ENCODE measurements at places on chromosomes 5 and 9. TPM values are rescaled to one million over a fixed set of nuclear protein-coding genes. Genes with fewer than 3 reads are reported as not detected.
A peak's percentile ranks its signal among the peaks of the same experiment; 100 is the strongest.

- DNase-seq = peak; percentile 81
Measured at GRCh38 chr5:14871214-14872069, at the start of gene ANKH. TSS of gene ANKH (minus strand) at chr5:14871778. CDS start at chr5:14871447, 331 bp downstream.

DNA sequence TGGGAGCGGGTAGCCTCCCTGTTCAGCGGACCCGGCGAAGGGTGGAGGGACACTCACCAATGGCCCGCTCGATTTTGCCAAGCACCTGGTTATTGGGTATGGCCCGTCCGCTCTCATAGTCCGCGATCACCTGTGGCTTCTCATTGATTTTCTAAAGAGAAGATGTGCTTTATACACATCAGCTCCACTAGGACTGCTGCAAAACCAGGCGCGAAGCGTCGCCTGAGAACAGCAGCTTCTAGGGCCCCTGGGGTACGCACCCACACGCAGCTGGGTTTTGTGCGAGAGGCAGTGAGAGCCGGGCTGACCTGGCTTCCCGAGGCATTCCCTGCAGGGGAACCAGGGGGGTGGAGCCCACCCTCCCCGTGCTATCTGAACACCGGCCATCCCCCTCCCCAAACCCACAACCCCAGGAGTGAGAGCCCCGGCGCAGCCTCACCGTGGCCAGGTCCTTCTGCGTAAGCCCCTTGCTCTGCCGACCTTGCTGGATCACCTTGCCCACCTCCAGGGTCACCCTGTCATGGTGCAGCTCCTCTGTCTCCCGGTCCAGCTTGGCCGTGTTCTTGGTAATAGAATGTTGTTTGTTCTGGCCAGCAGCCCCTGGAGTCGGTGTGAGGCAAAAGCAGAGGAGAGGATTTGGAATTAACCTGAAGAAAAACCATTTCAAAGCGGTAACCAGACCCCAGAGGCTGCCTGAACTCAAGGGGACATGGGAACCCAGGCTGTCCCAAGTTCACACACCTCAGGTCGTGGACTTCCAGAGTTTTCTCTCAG is 3.1 kb downstream of the EDF1 start:
- DNase-seq = no peak

GRCh38 chr9:79184831-79185230 is 386.9 kb upstream of the TLE4 start:
- no peak for DNase-seq

- no peak for DNase-seq
Measured at GRCh38 chr9:133359399-133360175, 3.2 kb downstream of the SURF2 start.

DNA sequence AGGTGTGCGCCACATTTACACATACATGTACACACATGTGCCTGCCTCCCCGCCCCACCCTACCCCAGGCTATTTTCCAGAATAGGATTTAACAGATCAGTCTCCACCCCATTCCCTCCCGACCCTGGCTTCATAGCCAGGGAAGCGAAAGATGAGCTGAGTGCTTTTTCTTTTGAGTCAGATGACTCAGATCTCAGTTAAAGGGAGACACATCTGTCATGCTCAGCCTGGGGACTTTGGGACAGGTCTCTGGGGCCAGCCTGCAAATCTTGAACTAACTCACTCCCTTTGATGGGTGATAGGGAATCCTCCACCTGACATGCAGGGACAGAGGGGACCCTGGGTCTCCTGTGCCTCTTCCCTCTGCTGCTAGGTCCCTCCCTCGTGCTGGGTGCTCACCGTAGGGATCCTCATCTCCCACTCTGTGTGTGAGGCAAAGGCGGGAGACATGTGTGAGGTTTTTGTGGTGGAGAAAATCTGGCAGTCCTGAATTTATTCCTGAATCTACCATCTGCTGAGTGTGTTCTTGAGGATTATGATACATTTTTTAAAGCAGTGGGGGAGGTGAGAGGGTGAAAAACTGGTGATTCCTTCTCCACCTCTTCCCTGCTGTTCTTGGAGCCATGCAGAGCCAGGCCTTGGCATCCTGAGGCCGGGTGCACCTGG is 37.7 kb downstream of the NEUROG1 start:
- DNase-seq = no peak

DNA sequence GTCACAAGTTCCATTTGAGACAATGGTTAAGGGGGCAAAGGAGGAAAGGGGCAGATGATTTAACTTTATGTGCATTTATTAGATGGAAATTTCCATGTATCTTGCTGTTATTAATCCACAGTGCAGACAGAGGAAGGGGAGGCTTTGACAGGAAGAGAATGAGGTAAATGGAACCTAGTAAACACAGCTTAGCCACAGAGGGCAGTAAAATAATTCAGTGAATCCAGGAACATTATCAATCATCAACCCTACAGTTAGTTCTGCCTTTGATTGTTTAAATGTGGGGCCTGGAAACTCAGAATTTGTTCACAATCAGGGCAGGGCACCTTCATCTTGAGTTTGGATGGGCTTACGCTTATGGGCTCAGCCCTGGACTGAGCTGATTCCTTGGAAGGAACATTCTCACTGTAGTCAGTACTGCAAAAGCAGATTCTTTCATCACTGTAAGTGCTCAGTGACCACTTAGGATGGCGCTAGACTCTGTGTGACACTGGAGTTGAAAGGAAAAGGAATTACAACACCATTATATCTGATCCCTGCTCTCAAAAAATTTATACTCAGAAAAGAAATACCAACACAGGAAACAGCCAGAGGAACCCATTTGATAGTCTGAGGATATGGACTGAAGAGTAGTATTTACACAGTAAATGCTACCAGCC is 169.5 kb downstream of the PIK3R1 start:
- DNase-seq = no peak

DNA sequence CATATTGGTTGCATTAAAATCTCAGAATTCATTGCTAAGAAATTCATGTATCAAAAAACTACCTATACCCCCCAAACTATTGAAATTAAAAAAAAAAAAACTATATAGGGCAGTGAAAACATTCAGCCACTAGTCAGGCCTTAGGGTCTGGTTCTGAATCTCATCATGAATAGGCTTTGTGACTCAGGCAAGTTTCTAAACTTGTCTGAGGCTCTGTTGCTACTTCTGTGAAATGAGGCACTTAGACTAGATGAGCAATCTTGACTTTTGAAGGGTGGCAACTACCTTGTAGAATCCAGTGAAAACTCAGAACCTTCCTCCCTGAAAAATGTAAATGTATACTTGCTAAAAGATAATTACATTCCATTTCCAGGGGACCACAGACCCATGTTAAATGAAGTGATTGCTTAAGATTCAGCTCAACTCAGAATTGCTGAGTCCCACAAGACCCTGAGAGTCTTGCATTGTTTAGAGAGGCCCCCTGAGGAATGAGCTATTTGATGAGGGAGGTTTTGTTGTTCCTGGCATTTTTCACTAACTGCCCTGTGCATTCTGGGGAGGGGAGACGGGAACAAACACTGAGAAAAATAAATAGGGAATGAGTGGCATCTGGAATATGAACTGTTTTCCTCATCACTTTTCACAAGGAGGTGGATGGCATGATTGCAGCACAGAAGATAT is 29.5 kb downstream of the RAI14 start:
- no peak for DNase-seq

GRCh38 chr9:113592876-113593575 is 129.5 kb downstream of the RGS3 start:
- no peak for DNase-seq

DNA sequence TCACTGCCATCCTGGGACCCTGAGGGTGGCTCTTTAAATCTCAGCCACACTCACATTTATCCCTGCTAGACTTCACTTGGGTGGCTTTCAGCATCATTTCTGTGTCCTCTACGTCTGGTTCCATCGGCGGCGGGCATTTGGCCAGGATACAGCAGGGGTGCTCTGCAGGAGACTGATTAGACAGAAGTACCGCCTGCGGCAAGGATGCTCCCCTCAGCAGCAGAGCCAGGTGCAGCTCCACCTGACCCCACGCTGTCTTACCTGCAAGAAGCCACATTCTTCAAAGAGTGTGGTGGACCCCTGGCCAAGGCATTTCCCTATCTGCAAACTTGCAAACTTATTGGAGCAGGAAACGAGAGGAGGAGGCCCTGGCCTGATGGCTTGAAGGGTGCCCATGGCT is 309.8 kb upstream of the IRX4 start:
- no peak for DNase-seq

- DNase-seq = no peak
Measured at GRCh38 chr9:128632066-128632465, 24.6 kb downstream of the DYNC2I2 start.

- no peak for DNase-seq
Measured at GRCh38 chr9:32524892-32525708, 896 bp downstream of the RIGI start.

DNA sequence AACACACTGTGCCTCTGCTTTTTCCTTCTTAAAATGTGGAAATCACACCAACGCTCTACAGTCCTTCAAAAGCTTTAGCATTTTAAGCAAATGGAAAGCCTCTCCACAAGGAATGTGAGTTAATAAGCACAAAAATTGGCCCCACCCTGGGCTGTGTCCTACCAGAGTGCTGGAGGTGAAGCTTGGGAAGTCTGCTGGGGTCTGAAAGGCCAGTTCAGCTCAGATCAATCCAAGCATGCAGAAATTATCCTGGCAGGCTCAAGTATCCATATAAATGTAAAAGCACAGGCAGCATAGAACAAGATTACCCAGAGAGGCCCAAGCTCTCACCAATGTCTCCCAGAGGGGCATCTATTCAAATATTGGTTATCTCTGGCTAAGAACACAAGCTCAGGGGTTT is 98.5 kb downstream of the ESM1 start:
- DNase-seq = no peak

DNA sequence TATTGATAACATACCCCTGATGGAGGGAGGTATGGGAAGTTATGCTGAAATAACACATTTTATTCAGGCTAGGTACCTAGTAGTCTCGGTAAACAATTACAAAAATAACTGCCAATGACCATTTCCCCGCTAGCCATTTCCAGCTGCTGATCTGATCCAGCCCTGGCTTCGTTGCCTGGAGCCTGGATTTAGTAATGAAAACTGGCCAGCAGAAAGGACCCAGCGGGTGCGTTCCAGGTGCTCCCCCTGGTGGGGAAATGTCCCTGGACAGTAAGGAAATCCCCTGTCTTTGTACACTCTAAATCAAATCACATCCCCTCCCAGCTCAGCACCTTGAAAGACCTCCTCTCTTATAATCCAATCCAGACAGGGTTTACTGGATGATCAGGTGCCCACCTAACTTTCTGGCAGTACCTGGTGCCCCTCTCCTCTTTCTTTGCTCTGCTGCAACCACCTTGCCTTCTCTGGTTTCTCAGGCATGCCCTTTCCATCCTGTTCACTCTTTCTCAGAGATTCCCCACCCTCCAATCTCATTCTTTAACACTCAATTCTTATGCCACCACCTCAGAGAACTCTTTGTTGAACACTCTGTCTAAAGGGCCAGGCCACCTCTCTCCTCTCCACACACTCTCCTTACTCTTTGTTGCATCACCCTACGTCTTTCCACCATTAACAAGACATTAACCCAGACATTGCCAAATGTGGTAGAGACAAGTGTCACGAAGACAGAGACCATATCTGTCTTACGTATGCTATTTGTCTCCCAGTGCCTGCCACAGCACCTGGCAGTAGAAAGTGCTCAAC is 50.1 kb upstream of the SMAD5 start:
- peak; percentile 20 for DNase-seq

GRCh38 chr9:130368631-130369103 is 76.1 kb upstream of the ASS1 start:
- no peak for DNase-seq

DNA sequence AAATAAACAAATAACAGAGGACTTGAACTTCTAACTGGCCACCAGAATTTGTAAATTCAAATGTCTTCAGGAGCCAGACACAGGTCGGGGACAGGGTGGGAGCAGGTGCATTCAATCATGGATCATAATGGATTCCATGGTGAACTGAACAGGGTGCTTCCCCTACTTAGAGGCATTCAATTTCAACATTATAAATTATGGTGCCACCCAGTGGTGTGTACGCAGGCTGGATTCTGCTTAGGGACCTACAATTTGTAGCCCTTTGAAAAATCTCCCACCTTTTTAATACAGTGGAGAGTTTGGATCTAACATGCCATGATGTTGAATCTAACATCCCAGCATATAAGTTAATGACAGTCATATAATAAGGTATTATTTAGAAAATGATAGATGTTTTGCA is 22.3 kb downstream of the KLF9 start:
- DNase-seq = no peak

DNA sequence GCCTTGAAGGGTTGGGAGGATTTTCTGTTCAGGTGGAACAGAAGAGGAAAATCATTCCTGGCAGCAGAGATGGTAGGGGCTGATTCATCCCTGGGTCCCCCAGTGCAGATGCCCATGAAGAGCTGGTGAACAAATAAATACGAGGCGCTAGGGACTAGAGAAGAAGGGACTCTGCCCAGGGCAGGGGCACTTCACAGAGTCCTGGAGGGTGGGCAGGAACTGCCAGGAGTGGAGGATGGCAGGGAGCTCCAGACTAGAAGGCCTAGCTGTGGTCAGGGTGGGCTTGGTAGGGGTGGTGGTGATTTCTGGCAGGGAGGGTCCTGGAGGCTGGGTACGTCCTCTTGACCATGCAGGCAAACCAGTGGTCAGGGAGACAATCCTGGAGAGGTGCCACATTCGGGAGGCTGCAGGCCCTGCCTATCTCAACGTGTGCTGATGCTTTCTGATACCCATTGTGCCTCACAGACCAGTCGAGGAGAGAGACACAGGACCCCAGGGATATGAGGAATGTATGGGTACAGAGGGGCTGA is 69.9 kb downstream of the CRB2 start:
- no peak for DNase-seq

GRCh38 chr5:77015938-77016569 is 14.2 kb upstream of the AGGF1 start:
- DNase-seq = no peak

DNA sequence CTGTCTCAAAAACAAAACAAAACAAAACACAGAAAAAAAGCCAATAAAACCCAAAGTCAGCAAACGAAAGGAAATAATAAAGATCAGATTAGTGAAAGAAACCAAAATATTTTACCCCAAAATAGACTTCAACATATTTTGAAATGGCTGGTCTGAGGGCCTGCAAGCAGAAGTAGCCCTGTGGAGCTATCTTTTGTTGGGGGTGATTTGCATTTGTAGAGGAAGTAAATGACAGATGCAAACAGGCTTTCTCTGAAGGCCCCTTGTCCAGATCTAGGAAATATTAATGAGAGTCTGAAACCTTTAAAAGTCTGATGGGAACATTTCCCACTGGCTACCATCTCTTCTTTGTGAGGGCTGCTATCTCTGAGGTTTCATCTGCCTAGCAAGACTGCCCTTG is 74.0 kb downstream of the GCNT4 start:
- no peak for DNase-seq

GRCh38 chr5:130270786-130271185 is 366.5 kb downstream of the CHSY3 start:
- DNase-seq = no peak

Gene NUTM2G
- not detected for total RNA-seq

Gene ZNF367
- 21.8 TPM for total RNA-seq

Gene CKMT2
- total RNA-seq = not detected

Gene IFNA13
- not detected for total RNA-seq

Gene MUSK
- not detected for total RNA-seq

Gene CER1
- total RNA-seq = not detected

Data from activated T-helper 1 cell treated with anti-CD3 and anti-CD28 coated beads, Interleukin-12 subunit alpha, Interleukin-12 subunit beta, Interleukin-2, Interleukin-4 antibody, amounts not matched to agents 30 ng/mL and 10 ng/mL and 1 ng/mL, durations not matched to agents 14 hours and 24 hours and 36 hours (primary cell).